Activated CD4-positive, alpha-beta T cell treated with anti-CD3 and anti-CD28 coated beads, Interleukin-2, amount 50 U/mL, for 1 hour (primary cell): ENCODE measurements at places on chromosomes 1 and 21.

- DNase-seq: no peak
These were observed 6.4 kb downstream of the ARHGEF19 start for GRCh38 chr1:16205891-16206546.

GRCh38 chr1:4563586-4563985, 90.8 kb upstream of the AJAP1 start:
- no peak for DNase-seq

DNA sequence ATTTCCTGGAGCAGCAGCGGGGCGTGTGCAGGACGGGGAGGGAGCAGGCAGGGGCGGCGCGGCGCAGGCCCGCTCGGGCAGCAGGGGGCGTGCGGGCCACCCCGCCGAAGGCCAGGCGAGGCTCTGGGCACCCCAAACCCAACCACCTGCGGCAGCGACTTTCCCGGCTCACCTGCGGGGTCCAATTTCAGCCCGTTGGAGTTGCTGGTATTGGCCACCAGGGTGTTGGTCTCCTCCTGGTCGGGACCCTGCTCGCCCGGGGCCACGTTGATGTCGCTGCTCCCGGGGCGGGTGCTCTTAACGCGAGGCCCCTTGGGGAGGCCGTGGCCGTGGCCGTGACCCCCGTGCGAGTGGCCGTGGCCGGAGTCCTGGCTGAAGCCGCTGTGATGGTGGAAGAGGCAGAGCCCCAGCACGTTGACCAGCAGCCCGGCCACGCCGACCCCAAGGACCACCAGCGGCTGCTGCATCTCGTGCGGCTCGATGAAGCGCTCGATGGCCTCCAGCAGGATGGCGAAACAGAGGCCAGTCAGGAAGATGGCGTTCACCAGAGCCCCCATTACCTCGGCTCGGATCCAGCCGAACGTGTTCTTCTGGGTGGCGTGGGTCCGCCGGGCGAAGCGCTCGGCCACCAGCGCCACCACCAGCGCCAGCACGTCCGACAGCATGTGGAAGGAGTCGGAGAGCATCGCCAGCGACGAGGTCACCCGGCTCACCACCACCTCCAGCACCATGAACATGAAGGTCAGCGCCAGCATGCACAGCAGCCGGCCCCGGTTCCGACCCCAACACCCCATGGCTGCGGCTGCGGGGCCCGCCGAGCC, 932 bp downstream of the SLC30A1 start:
- peak; percentile 72 for DNase-seq

GRCh38 chr1:67743072-67743725, 58.2 kb downstream of the GADD45A start:
- no peak for DNase-seq

- no peak for DNase-seq
These were observed 653.9 kb upstream of the USP24 start for GRCh38 chr1:55869065-55869464.

- no peak for DNase-seq
These were observed 9.3 kb upstream of the DPYD start for GRCh38 chr1:97929874-97930851.

DNA sequence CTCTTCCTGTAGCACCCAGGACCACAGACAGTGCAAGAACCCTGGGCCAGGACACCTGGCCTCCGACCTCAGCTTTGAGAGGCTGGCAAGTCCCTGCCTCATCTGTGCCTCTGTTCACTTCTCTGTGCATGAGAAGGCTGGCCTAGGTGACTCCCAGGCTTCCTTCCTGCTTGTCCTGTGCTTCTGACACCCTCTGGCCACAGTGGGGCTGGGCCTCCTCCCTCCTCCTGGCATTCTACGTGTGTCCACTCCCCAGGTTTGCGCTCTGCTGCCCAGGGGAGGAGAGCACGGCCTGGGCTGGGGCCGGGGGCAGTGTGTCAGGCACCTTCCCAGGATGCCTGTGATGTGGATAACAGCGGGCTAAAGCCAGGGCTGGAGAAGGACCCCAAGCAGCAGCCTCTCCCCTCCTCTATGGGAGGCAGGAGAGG, 30.3 kb upstream of the PKP1 start:
- DNase-seq: no peak

DNA sequence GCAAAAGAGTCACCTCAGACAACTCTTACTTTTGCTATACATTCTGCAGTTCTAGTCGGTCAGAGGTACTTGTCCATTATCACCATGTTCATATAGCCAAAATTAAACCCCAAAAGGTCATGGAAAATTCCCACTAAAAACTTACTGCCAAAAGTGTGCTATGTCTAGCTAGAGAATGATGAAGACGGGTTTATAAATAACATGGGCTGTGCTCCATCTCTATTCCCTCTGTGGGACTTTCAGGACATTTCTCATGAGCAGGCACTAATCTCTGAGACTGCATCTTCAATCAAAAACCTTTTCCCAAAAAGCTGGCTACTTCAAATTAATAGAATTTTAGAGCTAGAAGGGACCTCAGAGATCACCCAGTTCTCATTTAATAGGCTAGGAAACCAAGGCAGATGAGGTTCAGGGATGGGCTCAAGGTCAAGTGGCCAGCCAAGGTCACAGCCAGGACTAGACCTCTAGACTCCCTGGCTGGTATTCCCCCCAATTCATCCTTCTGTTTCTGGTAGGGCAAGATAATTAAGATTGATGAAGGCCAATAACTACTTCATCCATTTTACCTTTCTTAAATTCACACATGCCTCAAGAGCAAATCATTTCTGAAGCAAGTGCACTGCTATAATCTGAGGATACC, 21.0 kb upstream of the MOB3C start:
- DNase-seq: no peak

- DNase-seq: no peak
These were observed 4.7 kb upstream of the SPATA45 start for GRCh38 chr1:212852105-212852688.

GRCh38 chr1:81513796-81514354, 286.9 kb upstream of the ADGRL2 start:
- no peak for DNase-seq

- no peak for DNase-seq
These were observed 49.2 kb upstream of the TACSTD2 start for GRCh38 chr1:58626293-58626692.

DNA sequence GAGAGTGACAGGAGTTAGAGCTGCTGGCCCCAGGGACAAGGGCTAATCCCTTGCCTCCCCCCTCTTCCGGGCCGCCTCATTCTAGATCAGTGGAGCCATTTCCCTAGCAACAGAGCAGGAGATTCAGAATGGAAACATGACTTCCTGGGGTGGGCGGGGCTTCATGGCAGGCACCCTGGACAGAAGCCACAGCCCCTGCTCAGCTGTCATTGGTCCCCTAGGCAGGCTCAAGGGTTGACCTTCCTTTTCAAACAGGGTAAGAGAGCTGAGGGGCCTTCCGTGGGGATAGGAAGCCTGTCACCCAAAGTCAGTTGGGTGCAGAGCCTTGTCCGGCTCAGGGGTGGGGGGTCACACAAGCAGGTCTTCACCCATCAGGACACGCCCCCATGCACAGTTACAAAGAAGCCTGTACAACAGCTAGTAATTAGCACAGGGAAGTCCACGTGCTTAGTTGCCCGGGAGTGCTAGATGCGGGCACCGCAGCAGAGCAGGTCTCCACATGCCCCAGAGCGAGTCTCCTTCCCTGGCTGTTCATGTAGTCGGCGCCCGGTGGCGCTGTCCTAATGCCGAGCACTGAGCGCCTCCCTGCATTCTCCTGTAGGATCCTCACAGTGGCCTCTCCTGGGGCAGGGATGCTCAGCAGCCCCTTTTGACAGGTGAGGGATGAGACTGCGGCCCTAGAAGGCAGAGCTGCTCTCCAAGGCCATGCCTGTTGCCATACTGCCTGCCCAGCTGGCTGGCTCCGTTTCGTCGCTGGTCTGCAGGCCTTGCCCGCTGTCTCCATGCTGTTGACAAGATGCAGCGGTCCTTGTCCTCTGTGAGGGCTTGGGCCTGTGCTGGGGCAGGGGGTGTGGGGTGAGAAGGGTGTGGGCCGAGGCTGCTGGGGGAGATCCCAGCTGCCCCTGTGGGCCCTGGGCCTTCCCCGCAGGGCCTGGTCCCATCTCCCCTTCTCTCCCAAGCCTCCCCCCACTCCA, 5.1 kb downstream of the TMEM201 start:
- peak; percentile 27 for DNase-seq

DNA sequence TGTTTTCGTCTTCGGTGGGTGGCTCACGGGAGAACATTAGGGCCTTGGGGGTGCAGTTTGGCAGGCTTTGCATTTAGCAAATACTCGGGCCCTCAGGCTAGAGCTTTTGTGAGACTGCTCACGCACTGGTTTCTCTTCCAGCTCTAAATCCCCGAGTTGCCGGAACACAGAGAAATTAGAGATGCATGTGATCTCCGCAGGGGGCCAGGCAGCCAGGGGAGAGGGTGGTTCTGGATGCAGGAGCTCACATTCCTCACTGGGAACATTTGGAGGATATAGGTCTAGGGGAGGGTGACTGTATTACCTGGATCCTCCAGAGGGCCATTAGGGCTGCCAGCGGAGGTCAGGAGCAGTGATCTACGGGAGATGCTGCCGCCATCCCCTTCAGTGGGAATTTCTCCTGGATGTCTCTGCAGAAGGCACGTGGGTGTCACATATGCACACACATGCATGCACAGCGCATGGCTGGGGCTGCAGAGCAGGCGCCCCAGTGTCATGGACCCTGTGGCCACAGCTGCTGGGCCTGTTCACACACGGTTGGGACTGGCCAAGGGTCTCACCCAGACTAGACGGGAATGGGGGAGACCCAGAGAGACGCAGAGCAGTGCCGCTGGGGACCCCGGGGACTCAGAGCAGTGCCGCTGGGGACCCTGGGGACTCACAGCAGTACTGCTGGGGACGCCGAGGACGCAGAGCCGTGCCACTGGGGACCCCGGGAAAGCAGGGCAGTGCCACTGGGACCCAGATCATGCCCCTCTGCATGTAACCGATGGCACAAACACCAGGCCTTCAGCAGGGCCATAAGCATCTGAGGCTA, 258.7 kb downstream of the CAMTA1 start:
- DNase-seq: no peak

DNA sequence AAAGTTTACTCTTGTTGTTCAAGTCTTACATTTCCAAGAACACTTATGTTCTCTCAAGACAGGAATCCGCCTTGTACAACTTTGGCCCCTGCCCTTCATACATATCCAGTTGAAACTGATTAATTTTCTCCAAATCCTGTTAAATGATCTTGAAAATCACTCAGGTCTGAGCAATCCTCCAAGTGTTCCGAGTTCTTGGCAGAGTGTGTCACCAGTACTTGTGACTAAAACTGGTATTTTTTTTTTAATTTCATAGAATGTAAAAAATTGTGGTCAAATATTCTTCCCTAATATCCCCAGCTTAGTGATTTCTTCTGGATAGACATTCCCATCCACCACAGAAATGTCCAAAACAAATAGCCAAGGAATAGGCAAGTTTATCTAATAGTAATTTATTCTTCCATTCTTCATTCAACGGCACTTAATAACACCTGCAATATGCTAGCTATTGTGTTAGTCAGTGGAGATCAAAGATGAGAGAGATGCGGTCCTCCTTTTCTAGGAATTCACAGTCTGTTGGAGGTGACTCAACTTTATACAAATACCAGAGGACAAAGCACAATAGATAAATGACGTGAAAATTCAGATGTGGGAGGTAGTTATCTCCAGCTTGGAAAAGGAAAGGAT, 71.4 kb downstream of the DIRAS3 start:
- DNase-seq: no peak

- DNase-seq: no peak
These were observed 239.3 kb upstream of the KCNK2 start for GRCh38 chr1:214843281-214843680.

DNA sequence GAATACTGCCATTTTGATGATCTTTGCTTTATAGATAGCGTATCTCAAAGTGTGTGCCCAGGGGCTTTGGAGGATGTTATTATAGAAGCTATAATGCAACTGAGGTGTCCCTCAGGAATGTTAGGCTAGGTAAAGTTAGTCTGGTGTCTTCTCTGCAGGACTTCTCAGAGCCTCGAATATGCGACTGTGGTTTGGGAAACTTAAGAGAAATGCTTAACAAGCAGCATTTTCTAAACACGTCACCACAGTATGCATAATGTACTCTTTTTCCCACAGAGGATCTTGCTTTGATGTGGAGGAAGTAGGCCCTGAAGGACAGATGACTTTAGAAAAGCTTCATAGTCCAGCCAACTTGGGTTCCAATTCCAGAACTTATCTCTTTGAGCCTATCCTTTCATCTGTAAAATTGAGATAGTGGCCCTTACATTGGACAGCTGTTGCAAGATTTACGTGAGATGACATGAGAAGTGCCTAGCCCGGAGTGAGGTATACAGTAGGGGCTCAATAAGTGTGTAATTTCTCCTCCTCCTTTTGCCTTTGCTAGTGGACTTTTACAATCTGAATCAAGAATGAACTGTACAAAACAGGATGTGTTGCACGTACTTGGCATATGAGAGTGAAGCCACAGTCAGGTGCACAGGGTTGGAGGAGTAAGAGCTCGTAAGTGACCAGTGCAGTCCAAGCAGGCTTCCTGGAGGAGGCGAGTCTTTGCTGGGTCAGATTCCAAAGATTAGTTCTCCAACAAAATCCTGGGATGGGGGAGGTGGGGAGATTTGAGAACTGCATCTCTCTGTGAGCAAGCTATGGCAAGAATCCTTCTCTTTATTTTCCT, 29.7 kb upstream of the TRABD2B start:
- no peak for DNase-seq

- DNase-seq: no peak
These were observed 11.7 kb upstream of the USP48 start for GRCh38 chr1:21794656-21795055.

- DNase-seq: no peak
These were observed 30.4 kb downstream of the IFNGR2 start for GRCh38 chr21:33433425-33434114.

DNA sequence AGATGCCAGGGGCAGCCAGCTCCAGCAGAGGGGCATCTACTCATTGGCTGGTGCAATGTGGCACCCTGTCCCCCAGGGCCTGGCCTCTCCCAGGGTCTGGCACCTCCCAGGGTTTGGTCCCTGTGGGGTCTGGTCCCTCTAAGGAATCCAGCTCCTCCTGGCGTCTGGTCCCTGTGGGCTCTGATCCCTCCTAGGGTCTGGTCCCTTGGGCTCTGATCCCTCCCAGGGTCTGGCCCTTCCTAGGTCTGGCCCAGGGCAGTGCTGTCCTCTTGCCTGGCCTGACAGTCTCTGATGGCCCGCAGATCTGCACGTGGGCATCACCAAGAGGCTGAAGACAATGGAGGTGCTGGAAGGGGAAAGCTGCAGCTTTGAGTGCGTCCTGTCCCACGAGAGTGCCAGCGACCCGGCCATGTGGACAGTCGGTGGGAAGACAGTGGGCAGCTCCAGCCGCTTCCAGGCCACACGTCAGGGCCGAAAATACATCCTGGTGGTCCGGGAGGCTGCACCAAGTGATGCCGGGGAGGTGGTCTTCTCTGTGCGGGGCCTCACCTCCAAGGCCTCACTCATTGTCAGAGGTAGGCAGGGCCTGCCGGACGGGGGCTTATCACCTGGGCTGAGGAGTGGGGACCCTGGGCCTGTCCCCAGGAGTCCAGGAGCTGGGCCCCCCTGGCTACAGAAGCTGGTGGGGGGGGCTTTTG, 73.9 kb downstream of the OBSCN start:
- DNase-seq: no peak

- no peak for DNase-seq
These were observed 136.3 kb upstream of the SLC44A3 start for GRCh38 chr1:94683886-94684285.

DNA sequence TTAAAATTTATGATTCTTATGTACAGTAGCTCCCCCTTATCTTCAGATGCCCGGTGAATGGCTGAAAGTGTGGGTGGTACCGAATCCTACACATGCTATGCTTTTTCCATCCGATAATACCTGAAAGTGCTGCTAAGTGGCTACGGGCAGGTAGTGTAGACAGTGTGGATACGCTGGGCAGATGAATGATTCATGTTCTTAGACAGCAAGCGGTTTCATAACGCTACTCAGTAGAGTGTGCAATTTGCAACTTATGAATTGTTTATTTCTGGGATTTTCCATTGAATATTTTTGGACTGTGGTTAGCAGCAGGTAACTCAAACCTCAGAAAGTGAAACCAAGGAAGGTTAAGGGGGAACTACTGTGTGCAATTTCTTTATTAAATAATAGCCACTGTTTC, 7.5 kb downstream of the PCP4 start:
- DNase-seq: no peak
